ENCODE measurements at places on chromosomes 1 and 21.

DNA sequence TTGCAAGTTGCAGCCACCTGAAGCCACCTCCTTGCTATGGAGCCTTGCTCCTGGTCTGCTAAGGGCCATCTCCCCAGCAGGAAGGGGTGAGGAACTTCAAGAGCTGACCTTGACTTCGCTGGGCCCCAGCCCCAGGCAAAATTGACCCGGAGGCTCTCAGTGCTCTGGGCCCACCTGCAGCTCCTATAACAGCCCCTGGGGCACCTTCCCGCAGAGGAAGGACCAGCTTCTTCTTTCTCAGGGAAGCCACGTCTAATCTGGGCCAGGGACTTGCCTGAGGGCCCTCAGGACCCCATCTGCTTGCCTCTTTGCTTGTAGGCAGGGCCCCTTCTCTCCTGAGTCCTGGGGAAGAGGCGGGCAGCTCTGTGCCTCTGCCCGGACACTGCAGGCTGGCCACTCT lies 30.9 kb upstream of the GNPAT start:
- no peak for DNase-seq

GRCh38 chr1:25183126-25183980 lies 48.9 kb downstream of the SYF2 start:
- DNase-seq = no peak

- no peak for DNase-seq
Measured at GRCh38 chr1:201277441-201277840, 5.9 kb upstream of the PKP1 start.

- no peak for DNase-seq
Measured at GRCh38 chr1:30900931-30901560, 7.5 kb downstream of the SDC3 start.

DNA sequence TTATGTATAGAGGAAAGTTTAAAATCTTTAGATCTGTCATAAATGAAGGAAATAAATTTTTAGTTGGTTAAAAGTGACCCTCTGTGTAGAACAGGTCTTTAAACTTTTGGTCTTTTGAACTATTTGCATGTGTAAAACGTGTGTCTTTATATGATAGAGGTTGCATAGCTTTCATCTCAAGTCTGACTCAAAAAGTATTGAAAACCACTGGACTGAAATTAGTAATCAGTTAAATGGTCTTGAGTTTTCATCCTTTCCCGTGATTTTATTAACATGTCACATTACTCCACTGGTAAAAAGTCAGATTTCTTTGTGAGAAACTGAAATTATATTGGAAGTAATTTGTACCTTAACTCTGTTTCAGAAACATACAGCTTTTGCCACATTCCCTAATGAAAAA lies 1.8 kb downstream of the RNPC3 start:
- DNase-seq = no peak

DNA sequence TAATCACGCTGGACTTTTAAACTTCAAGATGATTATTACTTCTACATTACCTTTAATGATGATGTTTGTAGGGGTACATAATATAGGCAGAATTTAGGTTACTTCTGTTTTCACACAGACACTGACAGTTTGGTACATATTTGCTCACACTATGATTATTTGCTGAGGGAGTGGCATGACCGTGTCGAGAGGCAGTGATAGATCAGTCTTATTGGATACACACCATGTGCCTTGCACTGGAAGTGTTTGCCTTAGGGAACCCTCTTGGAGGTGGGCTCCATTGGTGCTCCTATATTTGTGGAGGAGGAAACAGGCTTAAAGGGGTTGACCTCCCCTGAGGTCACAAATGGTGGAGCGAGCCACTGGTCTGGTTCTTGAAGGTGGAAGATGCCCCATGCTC lies 132.1 kb downstream of the PRDM2 start:
- DNase-seq = no peak

DNA sequence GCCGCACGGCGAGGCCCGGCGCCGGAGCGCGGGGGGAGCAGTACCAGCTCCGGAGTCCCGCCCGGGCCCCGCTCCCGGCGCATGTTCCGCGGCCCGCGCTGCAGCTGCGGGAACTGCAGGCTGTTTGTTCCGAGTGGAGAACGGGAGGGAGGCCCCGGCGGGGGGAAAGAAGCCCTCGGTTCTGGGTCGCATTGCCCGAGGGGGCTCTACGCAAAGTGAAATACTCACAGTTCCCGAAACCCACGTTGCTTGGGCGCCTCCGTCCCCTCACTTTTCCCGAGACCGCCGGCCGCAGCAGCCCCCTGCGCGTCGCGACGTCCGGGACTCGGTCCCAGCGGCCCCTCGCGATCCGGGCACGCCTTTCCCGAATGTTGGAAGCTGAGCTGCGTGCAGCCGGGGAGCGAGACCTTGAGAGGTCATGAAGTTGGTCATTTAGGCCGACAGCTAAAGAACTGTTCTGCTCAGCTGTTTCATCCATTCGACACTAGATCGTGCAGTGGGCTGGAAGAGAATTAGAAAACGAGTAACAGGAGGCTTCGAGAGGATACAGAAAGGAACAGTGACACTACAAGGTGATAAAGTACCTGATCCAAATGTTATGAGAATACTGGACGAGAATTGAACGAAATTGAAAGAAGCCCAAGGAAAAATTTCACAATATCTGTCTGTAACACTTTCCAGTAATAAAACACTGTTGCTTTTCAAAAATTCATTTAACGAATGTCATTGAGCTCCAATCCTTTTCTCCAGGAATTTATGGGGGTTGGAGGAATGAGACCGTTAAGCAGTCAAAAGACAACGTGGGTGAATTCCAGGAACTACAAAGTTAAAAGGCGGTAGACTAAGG lies 657 bp upstream of the LIN9 start:
- DNase-seq = no peak

- DNase-seq = peak; percentile 86
Measured at GRCh38 chr21:37073417-37074196, 553 bp downstream of the TTC3 start.

- no peak for DNase-seq
Measured at GRCh38 chr1:64623750-64624191, 121.1 kb upstream of the RAVER2 start.

GRCh38 chr1:221761354-221762002 lies 19.6 kb upstream of the DUSP10 start:
- DNase-seq = no peak

Data from CD4-positive, alpha-beta T cell treated with Interleukin-1 beta for 1 hour (primary cell).